ENCODE measurements at places on chromosomes 6 and 20.

- DNase-seq = no peak
Observed at GRCh38 chr20:22904386-22904785, 130.7 kb upstream of the SSTR4 start.

- no peak for DNase-seq
Observed at GRCh38 chr6:93735099-93735498, 315.7 kb upstream of the EPHA7 start.

DNA sequence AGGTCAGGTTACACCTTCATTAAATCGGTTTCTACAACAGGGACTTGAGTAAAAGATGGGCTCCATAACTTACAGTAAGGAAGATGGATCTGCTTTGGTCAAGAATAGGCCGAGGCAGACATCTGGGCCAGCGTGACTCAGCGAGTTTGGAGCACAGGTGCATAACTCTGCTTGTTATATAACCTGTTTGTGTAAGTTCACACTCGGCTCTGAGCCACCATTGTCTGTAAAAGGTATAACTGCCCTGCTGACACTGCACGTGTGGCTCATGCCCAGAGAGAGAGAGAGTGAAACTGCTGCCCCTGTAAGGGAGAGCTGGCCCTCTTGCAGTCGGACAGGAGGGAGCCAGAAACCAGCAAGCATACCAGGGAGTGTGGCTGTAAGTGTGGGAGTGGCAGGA, 737.9 kb upstream of the SLC35B3 start:
- no peak for DNase-seq

- no peak for DNase-seq
Observed at GRCh38 chr20:8260837-8261251, 128.8 kb downstream of the PLCB1 start.
